ENCODE measurements at places on chromosomes 12 and 14. TPM values are rescaled to one million over a fixed set of nuclear protein-coding genes. Genes with fewer than 3 reads are reported as not detected.

Gene VCPKMT
- 4.8 TPM for total RNA-seq

Gene NR1H4
- not detected for total RNA-seq

Gene CDCA4
- 47.7 TPM for total RNA-seq

Gene MYRFL
- total RNA-seq = 2.2 TPM

Gene CLEC2A
- total RNA-seq = not detected

Gene SSPN
- total RNA-seq = 4.0 TPM

GRCh38 chr14:55913324-55914025, 204.7 kb upstream of the PELI2 start:
- no peaks in the 10 kb centered on the region for H3K27me3 ChIP-seq
- DNase-seq = peak; percentile 84
- no peaks in the 10 kb centered on the region for H3K36me3 ChIP-seq
- no peak overlapping the region for H3K4me3 ChIP-seq

GRCh38 chr12:98296462-98297079, 218.8 kb upstream of the TMPO start:
- H3K4me3 ChIP-seq = no peak overlapping the region
- no peaks in the 10 kb centered on the region for H3K36me3 ChIP-seq
- no peak for DNase-seq
- no peaks in the 10 kb centered on the region for H3K27me3 ChIP-seq
- no peak overlapping the region for H3K27ac ChIP-seq

- peaks cover 11% of the 10 kb centered on the region for H3K4me1 ChIP-seq
- DNase-seq = no peak
- H3K27me3 ChIP-seq = no peaks in the 10 kb centered on the region
- H3K4me3 ChIP-seq = no peak overlapping the region
- peak overlapping the region; percentile 46 for H3K27ac ChIP-seq
- H3K36me3 ChIP-seq = peaks cover 21% of the 10 kb centered on the region
These were observed 12.7 kb downstream of the CPSF6 start for GRCh38 chr12:69252033-69252432.

DNA sequence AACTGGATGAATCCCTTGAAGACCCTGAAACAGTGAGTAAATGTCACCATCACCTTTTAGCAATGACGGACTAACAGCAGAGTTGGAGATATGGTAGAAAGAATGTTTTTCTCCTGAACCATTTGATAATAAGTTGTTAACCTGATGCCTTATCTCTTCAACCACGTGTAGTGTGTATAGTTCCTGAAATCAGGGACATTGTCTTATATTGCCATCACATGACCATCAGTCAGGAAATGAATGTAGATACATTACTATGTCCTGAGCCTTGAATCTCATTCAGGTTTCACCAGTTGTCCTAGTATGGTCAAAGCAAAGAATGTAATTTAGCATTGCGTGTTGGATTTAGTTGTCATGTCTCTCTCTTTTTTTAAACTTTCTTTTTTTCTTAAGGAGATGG, 15.7 kb downstream of the ATP6V0A2 start:
- no peak overlapping the region for H3K4me3 ChIP-seq
- no peaks in the 10 kb centered on the region for H3K27me3 ChIP-seq
- peaks cover 6% of the 10 kb centered on the region for H3K4me1 ChIP-seq
- peaks cover 47% of the 10 kb centered on the region for H3K36me3 ChIP-seq
- no peak overlapping the region for H3K27ac ChIP-seq

GRCh38 chr14:59020382-59020781, 168.1 kb upstream of the DAAM1 start:
- DNase-seq = peak; percentile 39
- no peaks in the 10 kb centered on the region for H3K27me3 ChIP-seq
- no peaks in the 10 kb centered on the region for H3K36me3 ChIP-seq
- peaks cover 21% of the 10 kb centered on the region for H3K4me1 ChIP-seq

GRCh38 chr12:62319058-62319457, 58.9 kb downstream of the USP15 start:
- no peak overlapping the region for H3K4me3 ChIP-seq

GRCh38 chr14:93994919-93995682, 2.0 kb upstream of the CCDC197 start:
- no peak overlapping the region for H3K27ac ChIP-seq
- no peaks in the 10 kb centered on the region for H3K27me3 ChIP-seq
- no peaks in the 10 kb centered on the region for H3K36me3 ChIP-seq
- peaks cover 31% of the 10 kb centered on the region for H3K4me1 ChIP-seq
- peak; percentile 30 for DNase-seq

GRCh38 chr14:20750194-20750593, 4.5 kb downstream of the EDDM3A start:
- H3K4me1 ChIP-seq = no peaks in the 10 kb centered on the region
- DNase-seq = no peak
- H3K27me3 ChIP-seq = no peaks in the 10 kb centered on the region
- no peaks in the 10 kb centered on the region for H3K36me3 ChIP-seq

DNA sequence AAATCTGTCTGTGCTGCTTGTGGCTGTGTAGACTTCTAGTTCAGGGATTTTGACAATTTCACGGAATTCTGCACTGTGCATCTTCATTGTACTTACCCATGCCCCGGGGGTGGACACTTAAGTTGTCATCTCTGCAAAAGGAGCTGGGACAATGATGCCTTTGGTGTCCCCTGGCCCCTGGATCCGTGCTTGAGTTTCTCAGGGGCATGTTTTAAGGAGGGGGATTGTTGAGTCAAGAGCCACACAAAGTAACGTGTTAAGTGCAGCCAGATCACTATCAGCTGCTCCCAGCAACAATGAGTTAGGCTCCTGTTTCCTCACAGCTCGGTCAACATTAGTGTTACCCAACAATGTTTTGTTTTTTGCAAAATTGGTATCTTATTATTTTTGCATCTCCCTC, 305.0 kb upstream of the DIO3 start:
- H3K27ac ChIP-seq = no peak overlapping the region
- no peaks in the 10 kb centered on the region for H3K4me1 ChIP-seq
- no peak overlapping the region for H3K4me3 ChIP-seq
- DNase-seq = no peak

DNA sequence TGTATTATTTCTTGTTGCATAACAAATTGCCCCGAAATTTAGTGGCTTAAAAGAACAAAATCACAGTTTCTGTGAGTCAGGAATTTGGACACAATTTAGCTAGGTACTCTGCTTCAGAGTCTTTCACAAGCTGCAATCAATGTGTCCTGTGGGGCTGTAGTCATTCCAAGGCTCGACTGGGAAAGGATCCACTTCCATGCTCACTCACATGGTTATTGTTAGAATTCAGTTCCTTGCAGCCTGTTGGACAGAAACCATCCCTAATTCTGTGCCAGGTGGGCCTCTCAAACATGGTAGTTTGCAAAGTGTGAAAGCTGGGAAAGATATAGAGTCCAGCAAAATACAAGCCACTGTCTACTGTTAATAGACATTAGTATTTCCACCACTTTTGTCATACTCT, 59.7 kb upstream of the ARID2 start:
- H3K36me3 ChIP-seq = no peaks in the 10 kb centered on the region
- H3K27me3 ChIP-seq = no peaks in the 10 kb centered on the region
- no peaks in the 10 kb centered on the region for H3K4me1 ChIP-seq
- no peak overlapping the region for H3K27ac ChIP-seq

- H3K4me3 ChIP-seq = no peak overlapping the region
- no peaks in the 10 kb centered on the region for H3K4me1 ChIP-seq
- no peaks in the 10 kb centered on the region for H3K27me3 ChIP-seq
- H3K27ac ChIP-seq = no peak overlapping the region
These were observed 171.4 kb downstream of the TMTC3 start for GRCh38 chr12:88313554-88313953.

DNA sequence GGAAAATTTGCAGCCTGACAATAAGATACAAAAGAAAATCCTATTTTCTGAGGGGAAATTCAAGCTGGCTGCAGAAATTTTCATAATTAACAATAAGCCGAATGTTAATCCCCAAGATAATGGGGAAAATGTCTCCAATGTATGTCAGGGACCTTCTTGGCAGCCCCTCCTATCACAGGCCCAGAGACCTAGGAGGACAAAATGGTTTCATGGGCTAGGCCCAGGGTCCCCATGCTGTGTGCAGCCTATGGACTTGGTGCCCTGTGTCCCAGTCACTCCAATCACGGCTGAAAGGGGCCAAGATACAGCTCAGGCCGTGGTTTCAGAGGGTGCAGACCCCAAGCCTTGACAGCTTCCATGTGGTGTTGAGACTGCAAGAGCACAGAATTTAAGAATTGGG, 11.2 kb downstream of the C12orf50 start:
- no peak overlapping the region for H3K27ac ChIP-seq
- no peaks in the 10 kb centered on the region for H3K27me3 ChIP-seq
- no peaks in the 10 kb centered on the region for H3K36me3 ChIP-seq
- no peak overlapping the region for H3K4me3 ChIP-seq
- DNase-seq = no peak

All from cardiac muscle cell (in vitro differentiated cells and primary cell).